Natural killer cell treated with Interleukin-12 subunit alpha and Interleukin-12 subunit beta and Interleukin-15 and Interleukin-18, amount 100 ng/mL, for 72 hours (primary cell): ENCODE measurements at places on chromosomes 1 and 21. TPM values are rescaled to one million over a fixed set of nuclear protein-coding genes. Genes with fewer than 3 reads are reported as not detected.

The SPRR2B gene
- not detected for total RNA-seq

DNA sequence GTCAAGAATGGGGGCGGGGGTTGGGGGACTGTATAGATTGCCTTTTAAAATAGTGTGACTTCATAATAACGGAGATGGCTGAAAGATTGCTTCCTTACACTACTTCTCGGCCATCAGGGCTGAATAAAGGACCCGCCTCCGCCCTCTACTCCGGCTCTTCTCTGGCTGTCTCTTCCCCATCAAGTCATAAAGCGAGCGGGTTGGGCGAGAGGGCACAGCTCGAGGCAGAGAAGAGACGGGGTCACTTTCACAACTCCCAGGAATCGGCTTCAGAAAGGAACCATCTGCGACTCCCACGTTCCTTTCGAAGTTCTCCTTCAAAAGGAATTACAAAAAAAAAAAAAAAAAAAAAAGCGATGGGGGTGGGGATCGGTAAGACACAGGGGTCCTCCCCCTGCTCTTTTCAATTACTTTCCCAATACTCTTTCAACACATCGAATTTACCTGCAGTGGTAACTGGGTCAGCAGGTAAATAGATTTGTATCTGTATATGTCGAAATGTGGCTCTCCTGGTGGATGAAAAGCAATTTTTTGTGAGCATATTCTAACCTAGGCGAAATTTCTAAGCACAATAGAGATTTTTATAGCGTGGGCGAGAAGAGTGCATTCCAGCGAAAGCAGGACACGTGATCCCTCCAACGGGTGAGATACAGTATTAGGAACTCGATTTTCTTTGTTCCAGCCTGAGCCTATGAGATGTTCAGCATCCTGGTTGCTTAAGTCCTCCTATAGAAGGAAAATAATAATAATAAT lies 2.0 kb downstream of the LRRC7 start:
- H3K27ac ChIP-seq = no peak overlapping the region
- H3K36me3 ChIP-seq = peaks cover 10% of the 10 kb centered on the region
- no peak overlapping the region for H3K4me3 ChIP-seq
- peaks cover 20% of the 10 kb centered on the region for H3K27me3 ChIP-seq
- DNase-seq = no peak

The FAM3B gene
- not detected for total RNA-seq

DNA sequence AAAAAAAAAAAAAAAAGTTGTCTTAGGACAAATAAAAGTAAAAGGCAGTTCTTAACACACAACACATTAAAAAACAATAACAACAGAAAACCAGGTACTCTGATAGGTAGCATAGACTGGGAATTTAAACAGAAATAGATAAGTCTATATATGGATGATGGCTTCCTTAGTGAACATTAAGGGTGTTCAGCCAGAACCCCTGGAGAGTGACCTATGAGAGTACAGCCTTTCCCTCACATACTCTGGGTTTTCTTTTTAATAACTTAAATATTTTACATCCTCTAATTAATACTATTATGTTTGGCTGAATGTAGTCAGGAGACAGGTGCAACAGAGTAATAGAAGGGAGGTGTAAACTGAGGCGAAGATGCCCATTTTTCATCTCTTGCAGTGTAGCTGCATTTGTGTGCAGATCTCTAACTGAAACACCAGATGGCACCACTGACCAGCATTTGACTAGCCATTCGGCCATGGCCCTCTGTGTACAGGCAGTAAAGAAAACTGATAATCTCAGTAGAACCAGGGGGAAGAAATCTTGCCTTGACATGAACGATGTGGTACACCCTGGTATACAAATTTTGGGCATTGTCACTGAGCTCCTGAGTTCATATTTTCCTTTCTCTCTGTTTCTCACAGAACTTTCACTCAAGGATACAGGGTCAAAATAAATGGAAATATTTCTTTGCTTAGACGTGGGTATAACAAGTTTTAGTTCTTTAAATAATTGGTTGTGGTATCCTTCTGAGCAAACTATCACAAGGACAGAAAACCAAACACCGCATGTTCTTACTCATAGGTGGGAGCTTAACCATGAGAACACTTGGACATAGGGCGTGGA lies 7.6 kb downstream of the TTF2 start:
- no peaks in the 10 kb centered on the region for H3K27me3 ChIP-seq
- peaks cover 11% of the 10 kb centered on the region for H3K36me3 ChIP-seq
- H3K27ac ChIP-seq = no peak overlapping the region
- peaks cover 21% of the 10 kb centered on the region for H3K4me1 ChIP-seq
- H3K4me3 ChIP-seq = no peak overlapping the region

- H3K4me1 ChIP-seq = no peaks in the 10 kb centered on the region
- peaks cover 6% of the 10 kb centered on the region for H3K27me3 ChIP-seq
- H3K27ac ChIP-seq = no peak overlapping the region
- H3K36me3 ChIP-seq = no peaks in the 10 kb centered on the region
- no peak overlapping the region for H3K4me3 ChIP-seq
- no peak for DNase-seq
Observed at GRCh38 chr1:113434081-113434873, 44.0 kb downstream of the MAGI3 start.
